ENCODE measurements at places on chromosomes 7 and 10.

- DNase-seq = no peak
These were observed 1139.7 kb upstream of the CELF2 start for GRCh38 chr10:9877978-9878377.

GRCh38 chr7:16416289-16417282 lies 4.8 kb downstream of the CRPPA start:
- no peak for DNase-seq

- no peak for DNase-seq
These were observed 185.1 kb upstream of the KLF6 start for GRCh38 chr10:3969876-3970666.

GRCh38 chr10:132186488-132187429 lies at the start of gene DPYSL4:
DPYSL4 (plus strand) TSS chr10:132186948; CDS start chr10:132187064, 116 bp downstream.
- DNase-seq = no peak

GRCh38 chr10:58262766-58263165 lies 4.9 kb downstream of the IPMK start:
- DNase-seq = no peak

- DNase-seq = no peak
These were observed 884.1 kb downstream of the NRG3 start for GRCh38 chr10:82759050-82759449.

DNA sequence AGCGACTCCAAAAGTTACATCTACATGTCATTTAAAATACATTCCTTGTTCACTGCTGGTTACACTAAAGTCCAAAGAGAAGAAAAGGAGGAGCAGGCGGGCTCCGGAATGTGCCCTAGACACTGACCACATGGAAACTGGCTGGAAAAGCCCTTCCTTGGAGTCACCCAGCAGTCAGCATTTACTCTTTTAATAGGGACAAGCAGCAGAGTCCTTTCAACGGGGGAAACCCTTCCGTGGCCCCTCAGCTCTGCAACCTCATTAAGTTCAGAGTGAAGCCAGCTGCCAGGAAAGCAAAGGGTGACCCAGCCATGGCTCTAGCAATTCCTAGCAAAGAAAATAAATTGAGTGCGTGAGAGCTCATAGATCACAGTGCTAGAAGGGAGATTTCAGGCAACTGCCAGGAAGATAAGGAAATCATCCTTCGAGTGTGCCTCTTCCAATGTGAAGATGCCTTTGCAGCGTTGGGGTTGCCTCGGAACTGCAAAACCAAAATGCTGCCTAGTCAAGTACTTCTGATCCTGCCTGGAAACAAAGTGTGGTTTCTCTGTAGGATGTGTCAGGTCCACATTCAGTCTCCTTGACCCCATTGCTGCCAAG lies 101.6 kb downstream of the SORBS1 start:
- DNase-seq = no peak

DNA sequence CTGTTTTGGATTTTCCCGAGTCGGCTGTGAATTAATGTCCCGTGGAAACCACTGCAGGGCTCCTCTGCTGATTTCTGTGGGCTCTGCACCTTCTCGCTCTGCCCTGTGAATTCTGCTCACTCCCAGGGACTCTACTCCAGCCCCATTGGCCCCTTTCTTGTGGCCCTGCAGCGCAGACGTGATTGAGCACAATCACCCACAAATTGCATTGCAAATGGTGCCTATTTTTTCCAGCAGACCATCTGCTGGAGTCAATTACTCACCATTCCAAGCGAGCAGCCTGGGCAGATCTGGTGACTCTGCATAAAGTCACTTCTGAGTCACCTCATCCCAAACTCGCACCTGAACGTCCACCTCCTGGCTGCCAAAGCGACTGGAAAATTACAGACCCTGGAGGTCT lies 235.8 kb downstream of the PAXIP1 start:
- no peak for DNase-seq

GRCh38 chr7:125814100-125814499 lies 884.5 kb upstream of the POT1 start:
- no peak for DNase-seq

- DNase-seq = peak; percentile 30
These were observed 14.4 kb upstream of the WBP1L start for GRCh38 chr10:102729029-102730026.

GRCh38 chr7:135842446-135843179 lies 94.0 kb upstream of the FAM180A start:
- no peak for DNase-seq

DNA sequence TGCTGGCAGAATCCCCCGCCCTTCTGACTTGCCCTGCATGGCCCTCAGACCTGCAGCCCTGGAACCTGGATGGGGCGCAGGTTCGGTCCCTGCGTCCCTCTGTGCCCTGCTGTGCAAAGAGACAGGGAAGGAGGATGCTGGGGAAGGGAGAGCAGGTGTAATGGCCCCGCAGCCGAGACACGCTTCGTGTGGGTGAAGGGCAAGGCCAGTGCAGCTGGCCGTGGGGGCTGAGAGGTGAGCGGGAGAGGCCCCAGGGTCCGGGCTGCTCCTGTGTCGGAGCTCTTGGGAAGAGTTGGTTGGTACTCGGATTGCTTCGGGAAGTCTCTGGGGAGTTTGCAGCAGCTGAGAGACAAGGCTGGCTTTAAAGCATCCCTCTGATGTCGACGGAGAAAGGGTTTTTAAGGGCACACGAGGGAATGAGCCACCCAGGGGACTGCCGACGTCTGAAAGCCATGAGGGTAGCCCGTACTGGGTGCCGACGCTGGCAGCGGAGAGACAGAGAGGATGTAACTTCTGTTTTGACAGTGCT lies 6.5 kb downstream of the ELFN1 start:
- DNase-seq = no peak

GRCh38 chr7:80206763-80207162 lies 72.1 kb downstream of the GNAI1 start:
- no peak for DNase-seq

GRCh38 chr7:71482284-71482683 lies 350.3 kb downstream of the GALNT17 start:
- no peak for DNase-seq

GRCh38 chr10:113893570-113893969 lies 39.1 kb downstream of the NHLRC2 start:
- DNase-seq = no peak

DNA sequence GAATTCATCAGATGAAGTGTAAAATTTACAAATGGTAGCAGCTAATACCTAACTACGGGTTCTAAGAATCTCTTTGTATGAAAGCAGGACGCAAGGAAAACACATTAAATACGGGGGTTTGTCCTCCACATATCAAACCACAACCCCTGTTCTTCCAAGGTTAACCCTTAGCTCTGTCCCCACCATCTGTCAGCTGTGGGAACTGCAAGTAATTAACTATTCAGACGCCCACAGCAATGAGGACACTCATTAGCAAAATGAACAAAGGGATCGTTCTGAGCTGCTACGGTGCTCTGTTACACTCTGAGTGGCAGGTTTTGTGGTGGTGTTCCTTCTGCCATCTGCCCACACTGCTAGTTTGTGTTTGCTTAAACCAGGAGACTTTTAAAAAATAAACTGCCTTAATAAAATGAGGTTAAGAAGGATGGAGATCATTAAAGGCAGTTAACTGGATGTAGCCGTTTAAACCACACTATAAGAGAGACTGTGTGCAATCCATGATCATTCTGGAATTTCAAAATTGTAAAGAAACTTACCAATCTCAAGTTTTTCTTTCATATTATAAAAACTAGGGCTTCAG lies 51.4 kb downstream of the C10orf67 start:
- DNase-seq = no peak

- no peak for DNase-seq
These were observed at the start of gene ADIRF for GRCh38 chr10:86968271-86968993. ADIRF (plus strand) TSS chr10:86968482; CDS start chr10:86968545, 63 bp downstream.

DNA sequence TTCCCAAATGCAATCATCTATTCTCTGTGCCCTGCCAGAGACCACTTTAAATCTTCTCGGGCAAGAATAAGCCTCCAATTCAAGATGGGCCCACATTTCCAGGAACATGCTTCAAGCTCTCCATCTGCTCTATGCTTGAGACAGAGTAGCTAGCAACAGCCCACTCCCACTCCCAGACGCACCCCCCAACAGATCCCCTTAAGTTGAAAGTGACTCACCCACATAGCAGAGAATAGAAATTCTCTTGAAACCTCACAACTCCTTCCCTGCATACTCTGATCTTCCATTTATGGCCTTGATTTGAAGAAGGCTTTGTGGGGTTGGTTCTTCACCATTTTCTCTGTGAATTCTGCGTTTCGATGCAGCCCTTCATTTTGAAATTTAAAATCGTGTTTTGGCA lies 604.0 kb downstream of the INHBA start:
- DNase-seq = no peak

DNA sequence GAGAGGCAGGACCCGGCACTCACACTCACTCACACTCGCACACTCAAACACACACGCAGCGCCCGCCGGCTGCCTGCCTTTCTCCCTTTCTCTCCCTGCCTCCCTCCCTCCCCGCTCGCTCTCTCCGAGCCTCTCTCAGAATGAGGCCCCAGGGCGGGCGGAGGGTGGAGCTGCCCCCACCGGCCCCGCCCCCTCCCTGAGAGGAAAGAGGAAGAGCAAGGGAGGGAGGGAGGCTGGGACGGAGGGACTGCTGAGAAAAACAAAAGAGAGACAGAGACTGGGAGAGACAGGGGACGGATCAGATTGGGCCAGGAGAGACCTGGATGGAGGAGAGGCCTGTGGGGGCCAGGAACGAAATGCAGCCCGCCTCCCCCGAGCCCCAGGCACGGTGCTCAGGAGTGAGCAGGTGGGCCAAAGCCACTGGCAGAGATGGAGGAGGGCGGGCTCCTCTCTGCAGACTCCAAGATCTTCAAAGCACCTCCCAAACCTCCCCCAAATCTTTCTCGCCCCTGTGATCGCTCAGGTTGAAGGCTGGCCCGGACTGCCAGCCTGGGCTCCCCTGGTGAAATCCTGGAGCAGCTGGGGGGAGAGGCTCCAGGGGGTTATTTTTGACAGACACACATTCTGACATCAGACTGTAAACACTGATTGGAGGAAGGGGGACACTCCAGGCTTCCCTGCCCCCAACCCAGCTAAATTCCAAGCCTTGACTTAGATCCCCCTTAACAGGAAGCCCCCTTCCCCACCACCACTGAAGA lies 5.1 kb downstream of the LDB1 start:
- peak; percentile 79 for DNase-seq

DNA sequence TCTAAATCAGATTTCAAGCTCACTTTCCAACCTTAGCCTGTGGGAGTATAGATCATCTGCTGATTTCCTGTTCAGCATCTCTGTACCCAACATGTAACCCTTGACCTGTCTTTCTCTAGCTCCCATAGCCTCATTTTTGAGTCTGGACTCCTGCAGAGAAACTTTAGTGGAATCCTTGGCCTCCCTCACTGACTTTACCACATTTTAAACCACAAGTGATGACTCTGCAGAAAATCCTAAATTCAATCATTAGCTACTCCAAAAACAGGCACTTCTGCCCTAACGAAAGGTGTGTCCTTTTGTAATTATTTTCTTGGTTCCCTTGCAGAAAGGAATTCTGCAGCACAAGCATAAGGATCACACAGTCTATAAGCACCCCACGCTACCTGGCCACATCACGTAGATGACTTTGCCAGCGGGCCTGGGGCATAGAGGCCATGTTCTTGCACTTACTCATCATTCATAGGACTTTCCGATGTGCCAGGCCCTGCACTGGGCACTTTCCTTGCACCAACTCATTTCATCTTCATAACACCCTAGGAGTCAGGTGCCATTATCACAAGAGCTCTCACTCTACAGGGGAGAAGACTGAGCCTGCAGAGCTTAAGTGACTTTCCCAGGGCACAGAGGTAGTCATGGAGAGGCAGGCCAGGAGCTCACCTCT lies 57.2 kb upstream of the OPALIN start:
- DNase-seq = no peak

GRCh38 chr7:40015790-40016296 lies 65.8 kb downstream of the CDK13 start:
- DNase-seq = no peak

DNA sequence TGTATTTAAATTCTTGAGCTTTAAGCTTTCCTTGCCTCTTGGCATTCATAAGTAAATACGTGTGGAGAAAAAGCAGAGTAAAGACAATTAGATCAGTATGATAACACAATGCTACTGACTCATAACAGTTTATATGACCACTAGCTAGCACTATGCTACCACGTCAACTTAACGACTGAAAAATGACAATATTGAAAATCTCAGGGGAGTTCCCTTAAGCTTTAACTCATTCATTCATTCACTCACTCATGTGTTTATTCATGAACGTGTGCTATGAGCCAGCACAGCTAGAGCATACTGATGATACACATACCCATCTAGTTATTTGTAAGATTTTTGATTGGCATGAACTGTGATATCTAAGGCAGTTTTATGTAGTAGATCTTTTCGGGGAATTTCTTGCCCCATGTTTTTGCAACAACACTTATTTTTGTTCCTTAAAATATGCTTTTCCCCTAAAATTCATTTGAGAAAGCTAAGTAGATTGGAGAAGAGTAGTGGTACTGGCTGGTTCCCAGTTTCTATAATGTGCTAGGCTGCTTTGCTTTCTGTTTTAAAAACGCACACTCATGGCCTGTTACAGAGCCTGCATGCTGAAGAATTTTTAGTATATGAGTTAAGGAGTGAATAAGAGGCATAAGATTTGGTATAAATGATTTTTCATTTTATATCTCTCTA lies 57.4 kb upstream of the ACBD5 start:
- DNase-seq = no peak

DNA sequence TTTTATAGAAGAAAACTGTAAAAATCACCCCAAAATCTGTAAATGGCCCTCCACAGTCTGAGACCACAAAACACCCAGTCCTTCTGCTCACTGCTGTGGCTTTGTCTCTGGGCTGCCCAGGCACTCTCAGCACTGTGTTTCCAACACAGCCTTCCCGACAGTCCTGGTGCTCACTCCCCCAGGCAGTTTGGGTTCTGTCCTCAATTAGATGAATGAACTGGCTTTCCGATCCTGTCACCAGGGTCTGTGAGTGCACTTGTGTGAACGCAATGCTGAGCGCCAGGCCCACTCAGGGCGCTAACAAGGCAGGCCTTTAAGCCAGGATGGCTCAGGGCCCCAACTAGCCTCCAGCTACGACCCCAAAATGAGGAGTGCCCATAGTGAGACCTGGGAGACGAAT lies 3.3 kb downstream of the MAD1L1 start:
- no peak for DNase-seq

- no peak for DNase-seq
These were observed 233.2 kb upstream of the PRSS1 start for GRCh38 chr7:142516038-142516501.

DNA sequence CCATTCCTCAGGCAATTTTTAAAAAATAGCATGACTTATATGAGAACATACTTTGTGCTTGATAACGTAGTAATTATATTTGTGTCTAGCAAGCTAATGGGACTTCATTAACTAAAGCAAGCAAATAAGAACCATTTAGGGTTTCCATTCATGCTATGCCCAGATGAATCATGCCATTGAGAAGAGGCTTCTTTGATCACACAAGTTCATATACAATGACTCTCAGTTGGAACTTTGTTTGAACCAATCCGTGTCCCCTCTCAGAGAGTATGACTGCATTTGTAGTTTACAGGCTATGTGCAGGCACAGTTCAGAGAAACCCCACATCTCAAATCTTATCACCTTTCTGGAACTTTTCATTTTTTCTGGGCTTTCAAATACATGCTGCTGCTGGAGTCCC lies 614.2 kb downstream of the KCNMA1 start:
- no peak for DNase-seq

Measured in stimulated activated CD8-positive, alpha-beta memory T cell treated with anti-CD3 and anti-CD28 coated beads, Interleukin-7, amount 100 ng/mL, for 4 hours (primary cell).